ENCODE measurements at places on chromosomes 13 and 19.

GRCh38 chr19:16470911-16471811, 609 bp downstream of the EPS15L1 start:
- DNase-seq = peak; percentile 11

DNA sequence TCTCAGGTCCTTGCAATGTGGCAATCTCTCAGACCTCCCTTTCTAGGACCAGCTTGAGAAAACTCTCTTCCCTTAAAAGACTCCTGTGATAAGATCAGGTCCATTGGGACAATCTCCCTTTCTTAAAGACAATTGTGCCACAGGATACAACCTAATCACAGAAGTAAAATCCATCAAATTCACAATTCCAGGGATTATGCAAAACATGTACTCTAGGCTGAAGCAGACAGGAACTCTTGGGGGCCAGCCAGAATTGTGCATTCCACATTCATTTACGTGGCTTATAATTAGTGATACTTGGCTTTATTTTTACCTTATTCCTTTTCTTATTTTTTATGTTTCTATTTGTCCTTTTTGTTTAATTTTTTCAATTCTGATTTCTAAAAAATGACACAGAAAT, 257.9 kb downstream of the KLF12 start:
- DNase-seq = no peak

GRCh38 chr13:64311112-64311511, 2895.5 kb upstream of the PCDH20 start:
- no peak for DNase-seq

- peak; percentile 83 for DNase-seq
These were observed 27.6 kb downstream of the ZNF607 start for GRCh38 chr19:37691881-37692504.

DNA sequence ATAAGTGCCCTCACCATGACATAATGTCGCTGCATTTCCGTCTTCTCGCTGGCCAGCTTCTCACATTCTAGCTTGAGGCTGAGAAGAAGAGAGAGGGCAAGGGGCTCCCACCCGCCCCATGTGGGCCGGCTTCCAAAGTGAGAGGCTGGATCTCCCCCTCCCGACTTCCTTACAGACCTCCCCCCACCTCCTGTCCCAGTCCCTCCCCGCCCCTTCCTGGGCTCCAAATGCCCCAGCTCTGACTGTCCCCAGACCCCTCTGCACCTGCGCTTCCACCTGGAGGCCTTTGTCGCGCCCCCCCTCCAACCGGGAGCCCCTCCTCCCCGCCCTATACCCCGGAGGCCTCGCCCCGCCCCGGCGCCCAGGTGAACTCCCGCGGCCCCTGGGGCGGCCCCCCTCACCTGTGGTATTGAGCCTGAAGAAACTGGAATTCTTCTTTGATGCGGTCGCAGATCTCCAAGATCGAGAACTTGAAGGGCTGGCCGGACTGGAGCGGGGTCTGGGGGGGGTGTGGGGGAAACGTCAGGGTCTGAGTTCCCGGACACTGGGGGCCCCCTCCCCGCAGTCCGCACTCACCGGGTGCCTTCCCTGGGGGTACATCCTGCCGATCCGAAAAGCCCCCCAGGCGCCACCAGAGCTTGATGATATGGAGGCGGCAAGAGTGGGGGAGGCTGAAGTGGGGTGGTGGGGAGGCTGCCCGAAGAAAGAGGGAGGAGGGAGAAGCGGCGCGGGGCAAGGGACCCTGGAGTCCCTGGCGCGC, 595 bp downstream of the TLE2 start:
- DNase-seq = no peak

DNA sequence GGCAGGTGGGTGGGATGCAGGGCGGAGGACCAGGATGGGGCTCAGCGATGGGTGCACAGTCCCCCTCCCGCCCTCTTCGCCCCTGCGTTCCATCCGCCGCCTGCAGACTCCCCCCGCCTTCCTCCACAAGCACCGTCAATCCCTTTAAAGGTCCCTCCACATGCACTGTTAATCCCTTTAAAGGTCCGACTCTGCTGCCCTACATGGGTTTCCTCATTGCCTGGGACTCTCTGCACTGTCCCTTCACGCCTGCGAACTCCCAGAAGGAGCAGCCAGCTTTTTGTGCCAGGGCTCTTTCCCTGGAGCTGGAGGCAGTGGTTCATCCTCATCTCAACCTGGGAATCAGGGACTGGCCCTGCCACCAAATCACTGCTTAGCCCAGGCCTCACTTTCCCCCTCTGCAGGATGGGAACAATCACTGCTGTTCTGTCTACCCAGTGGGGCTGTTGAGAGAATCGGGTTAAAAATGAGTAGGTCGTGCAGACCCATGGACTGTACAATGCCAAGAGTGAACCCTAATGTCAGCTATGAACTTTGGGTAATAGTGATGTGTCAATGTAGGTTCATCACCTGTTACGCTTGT, 20.4 kb downstream of the ZNF574 start:
- no peak for DNase-seq

DNA sequence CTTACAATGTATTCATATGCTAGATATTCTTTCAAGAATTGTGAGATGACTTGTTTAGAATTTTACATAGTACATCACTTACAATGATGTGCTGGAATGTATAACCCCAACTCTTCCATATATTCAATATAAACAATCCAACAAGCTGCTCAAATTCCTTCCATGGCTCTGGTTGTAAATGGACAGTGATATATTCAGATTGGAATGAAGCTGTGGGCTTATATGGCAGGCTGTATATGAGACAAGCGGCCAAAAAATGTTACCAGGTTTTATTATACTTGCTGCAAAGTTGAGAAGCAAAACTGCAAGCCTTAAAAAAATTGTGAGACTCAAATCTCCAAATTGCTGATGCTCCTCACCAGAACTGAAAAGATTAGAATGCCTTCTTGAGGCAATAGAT, 83.6 kb upstream of the KLF12 start:
- no peak for DNase-seq

DNA sequence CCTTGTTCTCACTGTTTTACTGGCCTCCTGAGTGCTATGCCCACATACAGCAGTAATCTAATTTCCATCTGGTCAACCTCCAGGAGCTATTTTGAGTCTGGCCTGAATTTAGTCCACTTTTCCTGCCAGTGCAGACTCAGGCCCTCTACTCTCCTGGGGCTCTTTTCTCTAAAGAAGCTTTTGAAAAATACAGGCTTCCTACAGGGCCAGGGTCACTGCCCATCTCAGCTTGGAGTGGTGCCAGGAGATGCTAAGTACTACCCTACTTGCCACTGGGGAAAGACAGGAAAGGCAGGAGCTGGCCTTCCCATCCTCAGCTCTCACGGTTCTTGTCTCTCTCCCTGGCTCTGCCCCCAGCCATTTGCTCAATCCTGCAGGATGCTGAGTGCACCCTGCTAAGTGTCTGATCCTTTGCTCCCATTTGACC, 101.7 kb upstream of the SERP2 start:
- DNase-seq = no peak

- DNase-seq = no peak
These were observed 80.0 kb downstream of the KDM4B start for GRCh38 chr19:5048727-5049553.

DNA sequence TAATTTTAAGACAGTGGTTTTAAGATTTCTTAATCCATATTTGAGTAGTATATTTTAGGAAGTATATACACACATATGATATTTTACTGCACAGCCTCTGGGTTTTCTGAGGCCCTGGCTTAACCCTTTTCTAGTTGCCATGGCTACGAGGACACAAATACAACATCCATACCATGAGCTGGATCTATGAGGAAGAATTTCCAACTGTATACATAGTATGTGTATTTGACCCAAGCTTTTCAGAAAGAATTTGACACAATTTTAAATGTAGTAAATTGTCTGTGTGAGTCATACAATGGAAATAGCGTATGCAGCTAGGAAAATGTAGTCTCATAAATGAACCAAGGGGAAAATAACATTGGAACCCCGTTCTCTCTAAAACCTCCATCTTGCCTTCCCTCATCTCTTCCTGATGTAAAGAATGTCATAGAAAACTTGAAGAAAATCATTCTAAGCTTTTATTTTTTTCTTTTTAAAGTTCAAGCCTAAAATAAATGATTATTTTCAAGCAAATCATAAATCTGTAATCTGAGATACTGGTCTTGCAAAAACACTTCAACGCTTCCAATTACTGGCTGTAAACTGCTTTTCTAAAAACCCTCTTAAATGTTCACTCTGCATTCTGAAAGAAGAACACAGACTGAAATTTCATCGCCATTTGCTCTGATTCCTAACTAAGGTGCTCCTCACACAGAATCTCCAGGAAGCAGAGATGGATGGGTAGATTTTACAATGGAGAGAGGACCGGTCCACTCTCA, 172.4 kb downstream of the LACC1 start:
- DNase-seq = no peak
